ENCODE measurements at places on chromosomes 7 and 10.

DNA sequence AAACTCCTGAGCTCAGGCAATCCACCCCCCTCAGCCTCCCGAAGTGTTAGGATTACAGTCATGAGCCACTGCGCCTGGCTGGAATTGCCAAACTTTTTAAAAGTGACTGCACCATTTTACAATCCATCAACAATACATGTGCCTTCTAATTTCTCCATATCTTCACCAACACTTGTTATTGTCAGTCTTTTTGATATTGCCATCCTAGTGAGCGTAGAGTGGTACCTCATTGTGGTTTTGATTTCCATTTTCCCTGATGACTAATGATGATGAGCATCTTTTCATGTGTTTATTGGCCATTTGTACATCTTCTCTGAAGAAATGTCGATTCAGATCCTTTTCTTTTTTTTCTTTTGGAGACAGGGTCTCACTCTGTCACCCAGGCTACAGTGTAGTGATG lies 21.7 kb upstream of the STRIP2 start:
- no peak for DNase-seq

DNA sequence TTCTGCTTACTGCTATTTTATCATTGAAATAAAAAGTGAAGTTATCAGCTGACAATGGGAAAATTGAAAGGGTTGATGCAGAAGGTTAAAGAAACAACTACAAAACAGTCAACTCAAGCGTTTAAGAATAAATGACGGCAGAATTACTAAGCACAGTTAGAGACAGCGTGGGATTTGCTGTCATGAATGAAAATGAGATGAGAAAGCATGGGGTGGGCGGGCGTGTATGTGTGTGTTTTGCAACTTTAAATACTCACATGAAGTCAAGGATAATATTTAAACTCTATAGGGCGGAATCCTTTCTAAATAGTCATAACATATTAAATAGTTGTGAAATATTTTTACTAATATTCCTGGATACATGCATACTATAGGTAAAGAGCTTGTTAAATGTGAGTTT lies 450.8 kb downstream of the ETV1 start:
- DNase-seq = no peak

DNA sequence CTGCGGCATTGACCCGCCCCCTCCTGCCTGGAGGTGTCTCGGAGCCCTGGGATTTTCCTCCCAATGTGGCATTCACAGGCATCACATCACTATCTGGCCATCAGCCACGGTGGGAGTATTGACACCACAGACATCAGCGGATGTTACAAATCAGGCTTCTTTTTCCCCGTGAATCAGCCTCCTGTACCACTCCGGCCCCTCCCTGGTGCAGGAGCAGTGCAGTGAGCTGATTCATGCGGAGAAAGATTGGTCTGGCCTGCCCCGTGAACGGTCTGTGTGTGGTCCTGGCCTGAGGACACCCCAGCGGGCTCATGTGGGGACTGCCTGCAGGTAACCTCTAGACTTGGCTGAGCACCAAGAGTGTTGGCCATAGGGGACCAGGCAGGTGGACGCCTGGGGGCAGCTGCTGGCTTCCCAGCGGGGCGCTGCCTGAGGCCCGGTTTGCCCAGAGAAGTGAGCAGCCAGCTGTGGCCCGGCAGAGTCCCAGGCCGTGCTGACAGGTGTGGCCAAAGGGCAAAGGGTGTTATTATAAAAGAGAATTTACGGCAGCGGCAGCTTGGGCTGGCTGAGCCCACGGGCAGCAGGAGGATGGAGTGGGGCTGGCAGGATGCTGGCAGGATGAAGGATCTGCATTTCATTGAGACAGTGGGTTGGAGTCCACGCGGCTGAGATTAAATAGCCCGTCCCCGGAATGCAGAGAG lies 32.1 kb upstream of the GNA12 start:
- DNase-seq = no peak

- no peak for DNase-seq
Observed at GRCh38 chr10:70779088-70779487, 6.1 kb downstream of the TBATA start.

- DNase-seq = no peak
Observed at GRCh38 chr10:132616996-132617736, 79.6 kb downstream of the INPP5A start.

DNA sequence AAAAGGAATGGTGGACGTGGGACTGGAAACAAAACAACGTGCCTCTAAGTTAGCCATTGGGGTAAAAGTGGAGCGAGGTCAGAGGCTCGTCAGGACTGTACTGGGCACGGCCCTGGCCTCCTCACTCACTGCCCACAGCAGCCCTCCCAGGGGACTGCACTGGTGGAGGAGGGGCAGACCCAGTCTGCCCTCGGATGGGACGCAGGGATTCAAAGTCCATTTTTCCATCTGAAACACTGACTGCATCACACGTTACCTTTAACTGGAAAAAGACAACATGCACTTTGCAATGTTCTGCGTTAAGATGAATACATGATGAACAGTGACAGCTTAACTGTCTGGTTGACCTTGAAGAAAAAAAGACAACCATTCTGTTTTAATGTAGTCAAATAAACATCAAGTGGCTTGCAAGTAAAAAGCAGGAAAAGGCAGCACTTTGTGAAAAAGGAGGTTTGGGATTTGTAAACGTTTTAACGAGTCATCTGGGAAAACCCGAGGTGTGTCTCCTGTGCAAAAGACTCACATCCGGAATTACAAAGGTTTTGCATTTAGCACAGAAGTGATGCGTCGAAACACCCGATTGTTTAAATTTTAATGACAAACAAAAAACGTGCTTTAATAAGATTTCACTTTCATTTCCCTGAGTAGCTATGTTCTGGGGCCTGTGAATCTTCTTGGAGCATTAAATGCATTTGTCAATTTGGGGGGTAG lies 18.8 kb downstream of the KLF6 start:
- DNase-seq = no peak

DNA sequence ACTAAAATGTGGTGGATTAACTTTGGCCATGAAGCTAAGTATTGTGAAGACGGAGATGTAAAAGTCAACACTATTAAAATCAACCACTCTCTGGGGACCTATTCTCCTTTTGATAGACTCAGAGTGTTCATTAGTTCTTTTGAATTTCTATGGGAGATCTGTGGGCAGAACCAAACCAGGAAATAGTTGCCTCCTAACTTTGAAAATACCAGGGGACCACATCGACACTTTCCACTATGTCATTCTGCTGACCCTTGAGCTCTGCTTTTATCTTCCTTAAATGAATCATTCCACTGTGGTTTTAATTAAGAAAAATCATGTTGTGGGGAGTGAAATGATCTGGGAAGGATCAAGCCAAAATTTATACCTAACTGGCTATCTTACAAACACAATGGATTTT lies 960.5 kb downstream of the GATA3 start:
- DNase-seq = no peak

- DNase-seq = no peak
Observed at GRCh38 chr7:107975394-107976013, 27.5 kb downstream of the LAMB1 start.

DNA sequence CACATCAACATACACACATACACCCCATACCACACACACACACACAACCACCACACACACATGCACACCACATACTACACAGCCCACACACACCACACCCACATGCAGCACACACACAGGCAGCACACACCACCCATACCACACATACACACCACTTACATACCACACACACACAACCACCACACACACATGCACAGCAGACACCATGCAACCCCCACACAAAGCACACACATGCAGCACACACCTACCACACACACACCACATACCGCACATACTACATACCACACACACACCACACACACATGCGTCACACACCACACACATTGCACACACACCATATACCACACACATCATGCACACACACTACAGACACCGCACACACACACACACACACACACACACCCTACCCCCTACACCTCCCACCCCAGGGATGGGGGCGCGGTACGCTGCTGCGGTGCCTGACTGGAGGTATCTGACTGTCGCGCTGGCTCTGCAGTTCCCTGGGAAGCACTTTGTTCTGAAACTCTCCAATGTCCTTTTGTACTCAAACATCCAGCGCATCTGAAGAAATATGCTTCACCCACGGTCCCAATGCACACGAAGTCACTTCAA lies 5.4 kb upstream of the TRPV6 start:
- DNase-seq = no peak

DNA sequence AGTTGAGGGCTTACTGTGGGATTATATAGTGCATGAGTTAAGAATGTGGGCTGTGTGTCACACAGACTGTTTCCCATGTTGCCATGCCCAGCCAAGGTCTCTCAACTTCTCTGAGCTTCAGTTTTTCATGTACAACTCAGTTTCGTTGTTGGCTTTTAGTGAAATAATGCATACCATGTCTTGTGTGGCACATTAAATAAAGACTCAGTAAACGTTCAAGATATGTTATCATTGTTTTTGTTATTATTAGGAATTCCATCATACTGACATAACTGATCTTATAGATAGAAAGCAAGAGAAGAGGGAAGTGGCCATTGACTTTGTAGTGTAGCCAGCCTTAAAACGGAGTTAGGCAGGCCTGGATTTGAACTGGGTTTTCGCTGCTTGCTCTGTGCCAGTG lies 2.9 kb downstream of the CDK14 start:
- no peak for DNase-seq

DNA sequence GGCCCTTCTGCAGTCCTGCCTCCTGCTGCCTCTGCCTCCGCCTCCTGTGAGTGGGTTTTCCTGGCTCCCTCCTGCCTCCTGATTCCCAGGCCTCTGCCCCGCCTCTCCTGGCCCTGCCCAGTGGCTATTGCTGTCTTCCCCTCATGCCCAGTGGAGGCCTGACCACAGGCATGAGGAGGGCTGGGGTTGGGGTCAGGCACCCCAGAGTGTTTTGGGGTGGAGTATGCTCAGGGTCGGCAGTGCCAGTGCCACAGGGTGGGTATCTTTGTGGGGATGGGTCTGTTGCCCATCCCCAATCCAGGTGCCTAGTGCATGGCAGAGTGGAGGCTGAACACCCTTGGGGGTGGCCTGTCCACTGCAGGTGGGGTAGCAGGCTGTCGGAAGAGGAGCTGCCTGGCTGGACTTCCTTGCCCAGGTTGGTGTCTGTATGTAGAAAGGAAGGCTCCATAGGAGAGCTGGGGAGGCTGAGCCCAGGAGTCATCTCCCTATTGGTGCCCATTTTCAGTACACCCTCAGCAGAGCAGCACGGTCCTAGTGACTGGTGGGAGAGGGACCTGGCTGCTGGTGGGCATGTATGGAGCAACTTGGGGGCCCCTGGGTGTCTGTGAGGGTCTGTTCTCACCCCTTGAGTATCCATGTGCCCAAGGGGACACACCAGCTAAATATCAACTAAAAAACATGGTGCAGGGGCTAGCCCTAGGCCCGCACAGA lies 62.2 kb downstream of the ARHGAP22 start:
- DNase-seq = no peak

- no peak for DNase-seq
Observed at GRCh38 chr7:44306606-44307005, 18.8 kb downstream of the CAMK2B start.
